Stimulated activated naive CD4-positive, alpha-beta T cell (primary cell): ENCODE measurements at places on chromosomes 16 and 17.

GRCh38 chr16:75382611-75383010, 50.7 kb downstream of the CFDP1 start:
- no peak for DNase-seq

DNA sequence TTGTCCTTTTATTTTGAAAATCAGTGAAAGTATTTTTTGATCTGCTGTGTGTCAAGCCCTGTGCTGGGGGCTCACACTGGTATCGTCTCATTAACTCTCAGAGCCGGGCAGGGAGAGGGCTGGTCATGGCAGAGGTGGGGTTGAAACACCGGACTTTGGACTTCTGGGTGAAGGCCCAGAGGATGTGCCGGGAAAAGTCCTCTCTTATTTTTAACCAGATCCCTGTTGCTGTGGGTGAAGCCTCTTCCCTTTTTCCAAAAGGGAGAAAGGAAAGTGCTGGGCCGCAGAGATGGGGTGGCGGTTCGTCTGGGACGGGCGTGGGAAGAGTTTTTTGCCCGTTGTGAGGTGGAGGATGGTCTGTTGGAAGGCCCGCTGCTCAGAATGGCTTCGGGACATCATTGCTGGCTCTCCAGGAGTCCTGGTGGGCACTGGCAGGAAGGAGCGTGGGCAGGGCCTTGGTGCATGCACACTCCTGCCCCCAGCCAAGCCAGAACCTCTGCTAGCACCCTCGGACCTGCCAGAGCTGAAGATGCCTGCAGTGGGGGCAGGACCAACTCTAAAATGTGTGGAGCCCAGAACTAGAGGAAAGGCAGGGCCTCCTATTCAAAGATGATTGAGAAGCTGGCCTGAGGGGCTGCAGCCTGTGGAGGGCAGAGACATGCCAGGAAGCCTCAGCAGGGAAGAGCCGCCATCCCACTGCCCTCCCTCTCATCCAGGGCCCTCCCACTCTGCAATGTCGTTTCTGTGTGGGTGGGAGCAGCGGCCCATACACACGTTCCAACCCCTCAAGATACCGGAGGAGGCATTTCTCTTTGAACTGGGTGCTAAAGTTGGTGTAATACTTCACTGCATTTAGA, 213.2 kb downstream of the CCDC182 start:
- no peak for DNase-seq

DNA sequence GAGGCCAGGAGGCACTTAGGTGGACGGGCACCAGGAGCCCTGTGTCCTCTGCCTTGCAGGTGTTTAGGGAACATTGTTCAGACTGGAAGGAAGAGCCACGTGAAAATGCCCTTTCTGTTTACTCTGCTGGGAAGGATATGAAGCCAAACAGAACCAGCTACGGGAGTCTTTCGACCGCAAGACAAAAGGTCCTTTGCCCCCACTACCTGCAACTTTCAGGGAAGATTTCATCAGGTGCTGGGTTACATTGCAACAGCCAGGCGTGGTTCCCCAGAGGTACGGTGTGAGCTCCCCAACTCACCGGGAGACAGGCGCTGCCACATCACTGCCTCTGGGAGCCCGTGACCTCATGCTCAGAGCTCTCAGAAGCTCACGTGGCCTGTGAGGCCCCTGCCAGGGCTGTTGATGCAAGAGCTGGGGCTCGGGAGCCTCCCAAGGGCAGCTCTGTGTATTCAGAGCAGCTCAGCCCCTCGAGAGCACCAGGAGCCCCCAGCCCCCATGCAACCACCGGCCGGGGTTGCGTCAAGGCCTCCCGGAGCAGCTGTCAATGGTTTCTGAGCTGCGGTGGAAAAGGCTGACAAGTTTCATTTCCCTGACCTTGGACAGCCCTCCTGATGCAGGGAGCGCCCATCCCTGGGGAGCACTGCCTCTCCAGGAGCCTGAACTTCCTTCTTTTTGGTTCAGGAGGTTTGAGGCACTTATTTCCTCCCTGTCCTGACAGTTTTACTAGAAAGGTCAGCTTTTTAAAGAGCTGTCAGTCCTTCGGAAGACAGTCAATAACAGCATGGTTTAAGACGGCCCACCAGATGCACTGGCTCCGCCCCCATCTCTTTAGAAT, 42.1 kb downstream of the TBC1D16 start:
- DNase-seq = peak; percentile 15

GRCh38 chr17:83145831-83146230, 66.4 kb downstream of the METRNL start:
- DNase-seq = no peak

DNA sequence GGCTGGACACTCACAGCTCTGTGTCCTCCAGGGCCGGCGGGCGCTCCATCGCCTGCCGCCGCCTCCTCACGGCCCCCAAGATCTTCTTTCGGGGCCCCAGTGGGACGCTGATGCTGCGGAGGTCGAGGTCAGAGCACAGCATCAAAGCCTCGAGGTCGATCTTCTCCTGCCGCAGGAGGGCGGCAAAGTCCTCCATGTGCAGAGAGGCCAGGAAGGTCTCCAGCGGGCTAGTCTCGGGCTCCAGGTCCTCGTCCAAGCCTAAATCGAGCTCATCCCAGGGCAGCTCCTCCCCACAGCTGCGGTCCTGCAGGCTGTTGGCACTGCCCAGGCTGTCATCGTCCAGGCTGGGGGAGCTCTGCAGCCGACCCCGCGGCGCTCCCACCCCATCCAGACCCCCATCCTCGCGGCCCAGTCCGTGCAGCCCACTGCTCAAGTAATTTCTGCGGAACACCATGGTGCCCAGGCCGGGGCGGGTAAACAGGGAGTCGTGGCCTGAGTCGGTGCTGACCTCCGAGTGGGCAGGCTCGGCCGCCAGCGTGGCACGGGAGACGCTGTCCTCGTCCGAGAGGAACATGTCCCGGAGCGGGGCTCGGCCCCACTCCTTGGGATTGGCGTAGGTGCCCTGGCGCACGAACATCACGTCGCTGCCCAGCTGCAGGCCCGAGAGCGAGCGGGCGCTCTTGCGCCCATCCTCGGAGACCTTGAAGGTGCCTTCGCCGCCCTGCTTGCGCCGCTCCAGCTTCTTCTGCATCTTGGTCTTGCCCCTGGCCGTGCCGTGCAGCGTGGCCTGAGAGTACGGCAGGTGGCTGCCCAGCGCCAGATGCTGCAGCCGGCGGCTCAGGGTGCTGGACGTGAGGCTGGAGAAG, 3.4 kb downstream of the USH1G start:
- DNase-seq = no peak

- no peak for DNase-seq
Observed at GRCh38 chr17:33113276-33113990, 121.8 kb downstream of the SPACA3 start.

- DNase-seq = no peak
Observed at GRCh38 chr17:55452139-55452790, 30.6 kb upstream of the MMD start.

- no peak for DNase-seq
Observed at GRCh38 chr16:79928142-79928873, 327.8 kb upstream of the MAF start.

GRCh38 chr17:386141-386876, 33.7 kb upstream of the RPH3AL start:
- DNase-seq = peak; percentile 51

GRCh38 chr17:27356091-27356705, 62.3 kb downstream of the WSB1 start:
- no peak for DNase-seq

- peak; percentile 1 for DNase-seq
Observed at GRCh38 chr17:33049781-33050414, 58.3 kb downstream of the SPACA3 start.

GRCh38 chr17:12737740-12738469, 51.4 kb upstream of the ARHGAP44 start:
- no peak for DNase-seq

DNA sequence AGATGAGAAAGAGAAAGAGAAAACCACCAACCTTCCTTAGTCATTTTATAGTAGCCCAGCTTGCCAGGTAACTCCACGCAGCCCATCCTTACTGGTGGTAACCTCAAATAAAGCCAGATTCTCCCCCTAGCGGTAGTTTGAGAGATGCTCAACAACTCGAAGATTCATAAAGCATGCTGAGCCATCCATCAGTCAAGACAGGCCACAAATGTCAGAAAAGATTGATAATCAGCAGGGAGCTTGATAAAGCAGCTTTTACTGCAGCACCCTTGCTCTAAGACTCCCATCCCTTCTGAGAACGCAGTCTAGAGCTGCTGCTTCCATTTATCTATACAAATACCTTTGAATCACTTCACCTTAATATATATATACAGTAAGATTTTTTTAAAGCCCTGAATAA, 451.5 kb upstream of the HSBP1 start:
- no peak for DNase-seq

GRCh38 chr16:23595246-23595950, 718 bp downstream of the NDUFAB1 start:
- DNase-seq = no peak

DNA sequence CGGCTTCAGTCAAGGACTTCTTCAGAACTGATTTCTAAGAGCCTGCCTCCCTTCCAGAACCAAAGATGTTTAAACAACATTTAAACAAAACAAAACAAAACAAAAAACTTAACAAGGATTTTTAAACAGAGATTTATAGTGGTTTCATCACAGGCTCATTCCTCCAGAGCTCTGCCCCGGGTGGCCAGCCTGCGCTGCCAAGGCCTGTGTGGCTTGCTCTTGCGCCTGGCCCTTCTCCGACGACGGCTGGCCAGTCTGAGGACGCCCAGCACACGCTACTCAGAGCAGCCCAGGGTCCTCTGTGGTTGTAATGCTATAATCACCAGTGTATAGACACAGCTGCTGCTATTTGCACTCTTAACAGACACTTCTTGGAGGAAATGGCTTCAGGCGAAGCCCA, 307.2 kb upstream of the MYOCD start:
- DNase-seq = no peak

DNA sequence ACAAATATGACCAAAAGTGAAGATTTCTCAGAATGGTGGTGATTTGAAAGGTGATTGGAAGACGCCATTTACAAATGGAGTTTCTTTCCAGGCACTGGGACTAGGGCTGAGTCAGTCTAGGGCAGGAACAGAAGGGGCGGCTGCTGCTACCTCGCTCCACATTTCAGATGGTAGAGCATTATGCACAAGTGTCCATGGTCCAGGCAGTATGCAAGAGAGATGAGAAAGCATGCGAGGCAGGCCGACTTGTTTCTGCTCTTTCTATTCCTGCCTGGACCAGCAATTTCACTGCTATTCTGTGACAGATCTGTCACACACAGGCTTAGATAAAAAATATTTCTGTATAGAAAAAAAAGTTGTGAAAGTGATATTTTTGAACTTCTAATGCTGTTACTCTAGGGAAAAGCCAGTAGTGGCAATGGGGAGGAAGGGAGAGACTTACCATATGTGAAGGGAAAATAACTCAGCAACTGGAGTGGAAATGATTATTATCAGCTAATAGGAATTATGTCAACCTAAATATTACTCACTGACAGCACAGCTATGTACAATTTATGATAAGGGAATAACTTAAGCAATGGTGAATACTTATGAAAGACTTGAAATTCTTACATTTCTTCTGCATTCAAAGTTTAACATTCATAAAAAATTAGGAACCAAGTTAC, 134.7 kb upstream of the NETO2 start:
- no peak for DNase-seq

- peak; percentile 87 for DNase-seq
Observed at GRCh38 chr16:30185683-30186421, 2.5 kb downstream of the CORO1A start.

DNA sequence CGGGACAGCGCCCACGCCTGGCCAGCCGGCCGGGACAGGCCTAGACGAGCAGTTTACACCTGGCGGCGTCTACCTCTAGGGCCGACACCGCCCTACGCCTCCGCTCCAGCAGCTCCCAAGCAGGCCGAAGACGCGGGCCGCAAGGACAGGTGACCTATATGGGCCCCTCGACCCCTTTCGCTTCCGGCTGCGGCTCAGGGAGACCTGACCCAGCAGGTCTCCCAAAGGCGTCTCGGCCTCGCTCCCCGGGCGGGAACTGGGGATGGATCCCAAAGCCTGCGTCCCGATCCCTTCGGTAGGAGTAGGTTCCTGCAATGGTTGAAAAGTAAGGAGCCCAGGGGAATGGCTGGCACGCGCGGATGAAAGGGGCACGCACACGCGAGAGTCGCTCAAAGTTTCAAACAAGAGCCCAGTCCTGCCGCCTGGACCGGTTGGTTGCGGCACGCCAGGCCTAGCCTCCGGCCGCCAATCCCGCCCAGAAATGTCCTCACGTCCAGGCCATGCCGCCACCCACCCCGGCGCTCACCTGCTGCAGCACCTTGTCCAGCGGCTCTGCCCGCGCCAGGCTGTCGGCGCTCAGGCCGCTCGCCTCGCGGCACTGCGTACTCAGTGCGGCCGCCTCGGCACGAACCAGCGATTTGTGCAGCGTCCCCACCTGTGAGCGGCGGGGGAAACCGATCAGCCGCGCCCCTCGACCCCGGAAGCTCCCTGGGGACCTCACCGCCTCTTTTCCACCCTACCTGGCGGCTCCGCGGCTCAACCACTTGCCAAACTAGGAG, 630 bp downstream of the ESRP2 start:
- no peak for DNase-seq

DNA sequence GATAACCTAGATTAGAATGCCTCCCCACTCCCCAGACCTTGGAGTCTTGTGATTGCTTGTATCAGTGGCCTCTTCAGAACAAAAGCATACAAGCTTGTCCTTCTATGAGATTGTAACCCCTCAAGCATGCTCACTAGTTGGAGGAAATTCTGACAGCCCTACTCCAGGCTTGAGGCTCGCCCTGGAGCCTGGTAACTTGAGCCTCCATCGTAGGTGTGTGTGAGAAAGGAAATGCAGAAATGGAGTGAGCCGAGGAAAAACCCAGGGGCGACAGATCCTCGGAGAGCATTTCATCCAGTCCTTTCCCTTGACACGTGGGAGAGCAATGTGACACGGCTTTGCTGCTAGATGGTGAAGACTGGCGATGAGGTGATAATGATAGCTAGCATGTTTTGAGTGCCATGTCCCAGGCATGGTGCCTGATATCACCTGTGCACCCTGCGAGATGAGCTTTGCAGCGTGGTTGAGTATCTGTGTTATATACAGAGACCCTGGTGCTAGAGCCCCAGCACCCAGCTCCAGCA, 31.2 kb downstream of the GNAO1 start:
- DNase-seq = no peak

- DNase-seq = no peak
Observed at GRCh38 chr17:4426499-4427208, 7.1 kb upstream of the SPNS3 start.
